ENCODE measurements at places on chromosomes 6 and 20.

DNA sequence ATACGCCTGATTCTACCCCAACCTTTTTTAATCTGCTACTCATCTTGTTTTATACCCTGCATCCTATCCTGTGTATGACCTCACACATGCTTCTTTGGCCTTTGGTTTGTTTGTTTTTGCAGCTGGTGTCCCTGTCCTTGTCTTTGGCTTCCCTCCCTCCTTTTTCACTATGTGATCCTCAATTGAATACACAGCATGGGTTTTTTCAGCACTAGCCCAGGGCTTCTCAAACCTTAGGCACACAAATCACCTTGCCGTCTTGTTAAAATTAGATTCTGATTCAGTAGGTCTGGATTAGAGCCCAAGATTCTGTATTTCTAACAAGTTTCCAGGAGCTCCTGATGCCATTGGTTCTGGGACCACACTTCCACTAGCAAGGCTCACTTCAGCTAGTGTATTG lies 321.5 kb upstream of the MAN1A1 start:
- DNase-seq: no peak

DNA sequence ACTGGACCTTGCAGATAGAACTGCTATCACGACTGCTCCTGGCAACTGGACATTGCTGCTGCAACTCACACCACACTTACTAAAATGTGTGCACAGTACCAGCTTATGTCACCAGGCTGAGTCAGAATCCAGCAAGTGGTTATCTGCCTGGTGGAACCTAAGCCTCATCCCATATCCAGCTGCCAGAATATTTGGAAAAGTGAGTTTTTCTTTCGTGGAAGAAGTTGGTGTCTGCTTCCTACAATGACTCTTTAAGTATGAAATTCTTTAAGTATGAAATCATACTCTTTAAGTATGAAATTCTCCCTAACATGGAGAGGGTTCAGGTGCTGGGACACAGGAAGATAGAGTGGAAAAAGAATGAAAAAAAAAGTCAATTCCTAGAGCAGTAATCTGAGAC lies 16.4 kb upstream of the POLR1H start:
- no peak for DNase-seq

DNA sequence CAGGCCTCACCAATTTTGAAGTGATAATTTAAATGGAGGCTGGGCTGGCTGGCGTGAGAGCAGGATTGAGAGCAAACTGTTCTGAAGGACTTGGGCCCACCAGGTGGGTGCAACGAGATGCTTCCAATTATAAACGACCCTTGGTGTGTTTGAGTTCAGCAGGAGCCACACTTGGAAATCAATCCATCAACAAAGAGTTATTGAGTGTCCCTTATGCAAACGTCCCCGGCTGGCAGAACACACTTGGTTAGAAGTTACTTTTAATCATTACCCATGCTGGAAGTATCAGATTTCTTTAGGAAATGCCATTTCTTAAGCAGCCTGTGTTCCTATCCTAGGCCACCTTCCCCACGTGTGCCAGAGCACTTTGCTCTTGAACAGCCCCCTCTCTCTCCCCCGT lies 37.8 kb upstream of the ZNF831 start:
- no peak for DNase-seq

- no peak for DNase-seq
Observed at GRCh38 chr6:25851961-25852360, 20.1 kb upstream of the SLC17A1 start.

DNA sequence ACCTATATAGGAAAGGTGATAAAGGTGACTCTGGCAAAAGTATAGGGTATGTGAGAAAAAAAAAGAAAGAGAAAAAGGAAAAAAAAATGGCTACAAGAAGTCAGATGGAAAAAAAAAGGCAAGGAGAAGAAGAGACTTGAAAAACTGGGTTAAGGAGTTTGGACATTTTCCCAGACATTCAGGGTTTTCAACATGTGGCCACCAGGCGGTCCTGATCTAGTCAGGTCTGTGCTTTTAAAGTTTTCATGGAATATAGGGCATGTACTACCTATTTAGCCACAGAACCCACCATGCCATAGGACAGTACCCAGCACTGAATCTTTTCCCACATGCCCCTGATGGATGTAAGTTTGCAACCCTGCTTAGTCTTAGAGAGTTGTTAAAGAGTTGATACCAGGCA lies 433.7 kb downstream of the MAFB start:
- DNase-seq: no peak

DNA sequence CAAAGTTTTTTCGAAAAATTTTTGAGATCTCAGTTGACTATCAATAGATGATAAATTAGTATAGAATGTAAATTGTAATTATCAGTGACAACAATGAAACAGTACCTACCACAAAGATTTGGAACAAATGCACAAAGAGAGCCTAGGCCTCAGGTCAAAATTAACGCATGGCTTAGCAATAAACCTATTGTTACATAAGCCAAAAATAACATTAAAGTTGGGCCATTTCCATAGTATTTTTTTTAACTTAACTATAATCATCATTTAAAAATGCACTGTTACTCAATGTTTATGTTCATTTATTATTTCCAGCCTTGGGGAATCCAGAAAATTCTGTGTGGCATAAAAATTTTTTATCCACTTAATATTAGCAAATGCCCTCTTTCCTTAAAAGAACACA lies 117.0 kb downstream of the EPB41L2 start:
- DNase-seq: no peak

- DNase-seq: no peak
Observed at GRCh38 chr6:110285306-110286060, 72.7 kb downstream of the METTL24 start.

DNA sequence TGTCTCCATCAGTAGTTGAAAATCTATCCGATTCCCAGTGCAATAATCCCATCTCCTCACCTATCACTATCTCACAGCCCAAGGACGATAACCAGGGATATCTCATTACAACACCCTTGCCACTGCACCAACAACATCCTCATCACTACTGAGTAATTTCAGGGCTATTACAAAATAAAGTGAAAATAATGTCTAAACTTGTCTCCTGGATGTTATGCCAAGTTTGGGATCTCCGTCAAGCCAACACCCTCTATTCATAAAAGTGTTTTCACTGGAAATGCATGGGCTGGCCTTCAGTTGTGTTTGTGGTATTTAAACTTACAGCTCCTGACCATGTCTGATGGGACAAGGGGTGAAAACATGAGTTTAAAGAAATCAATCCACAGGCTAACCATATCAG lies 42.0 kb upstream of the STMND1 start:
- no peak for DNase-seq

DNA sequence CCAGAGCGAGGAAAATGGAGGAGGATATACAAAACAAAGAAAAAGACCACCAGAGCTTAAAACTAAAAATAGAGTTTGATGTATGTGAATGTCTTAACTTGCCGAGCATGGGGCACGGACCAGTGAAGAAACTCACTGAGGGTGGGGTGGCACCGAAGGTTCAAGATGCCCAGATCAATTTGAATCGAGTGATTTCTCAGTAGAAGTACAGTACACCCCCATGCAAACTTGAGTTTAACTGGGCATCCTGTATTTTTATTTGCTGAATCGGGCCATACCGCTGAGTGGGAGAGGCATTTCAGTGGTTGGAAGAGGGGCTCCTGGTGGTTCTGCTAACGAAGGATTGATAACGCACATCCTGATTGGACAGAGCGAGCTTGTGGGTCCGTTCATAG lies 81.7 kb downstream of the ANKRD60 start:
- DNase-seq: no peak

- no peak for DNase-seq
Observed at GRCh38 chr6:152769159-152769558, 18.6 kb downstream of the VIP start.

GRCh38 chr6:63305277-63305676 lies 14.5 kb downstream of the LGSN start:
- no peak for DNase-seq

- DNase-seq: peak; percentile 73
Observed at GRCh38 chr6:97524811-97525210, 241.8 kb upstream of the MMS22L start.

- no peak for DNase-seq
Observed at GRCh38 chr6:37972994-37973757, 153.6 kb downstream of the ZFAND3 start.

- DNase-seq: no peak
Observed at GRCh38 chr6:53532061-53532797, 12.7 kb downstream of the GCLC start.

DNA sequence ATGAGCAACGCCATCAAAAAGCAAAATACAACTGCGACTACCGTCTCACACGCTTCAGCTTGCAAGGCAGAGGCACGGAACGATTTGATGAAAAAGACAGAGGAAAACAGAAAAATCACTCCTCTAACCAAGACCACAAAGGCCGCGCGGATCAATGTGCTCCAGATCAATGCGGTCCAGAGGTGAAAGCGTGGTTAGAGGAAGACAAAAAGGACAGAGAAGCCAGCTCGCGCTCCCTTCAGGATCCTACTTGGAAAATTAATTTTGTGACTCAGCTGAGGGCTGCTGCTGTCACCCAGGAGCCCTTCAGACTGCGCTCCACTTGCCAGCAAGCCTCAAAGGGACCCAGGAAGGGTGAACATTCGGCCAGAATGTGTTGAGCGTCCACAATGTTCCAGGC lies 140.2 kb upstream of the RPS6KA2 start:
- no peak for DNase-seq

DNA sequence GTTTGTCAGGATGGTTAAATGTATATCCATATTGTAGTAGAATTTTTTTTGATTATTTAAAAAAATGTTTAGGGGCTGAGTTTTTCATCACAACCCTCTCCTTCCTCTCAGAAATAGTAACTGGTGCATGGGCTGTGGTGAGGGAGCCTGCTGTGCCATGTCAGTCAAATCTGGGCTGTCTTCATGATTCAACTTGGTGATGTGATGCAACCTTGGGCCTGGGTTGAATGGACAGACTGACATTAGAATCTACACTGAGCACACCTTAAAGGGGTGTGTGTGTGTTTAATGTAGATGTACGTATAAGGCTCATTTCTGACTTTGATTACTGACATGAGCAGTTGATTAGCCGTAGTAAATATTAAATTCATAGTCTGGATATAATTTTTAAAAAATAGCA lies 3.7 kb downstream of the TJAP1 start:
- DNase-seq: no peak

- peak; percentile 50 for DNase-seq
Observed at GRCh38 chr6:138287144-138287955, 69.1 kb upstream of the PBOV1 start.

- DNase-seq: no peak
Observed at GRCh38 chr20:41029150-41029901, 704 bp downstream of the TOP1 start.

DNA sequence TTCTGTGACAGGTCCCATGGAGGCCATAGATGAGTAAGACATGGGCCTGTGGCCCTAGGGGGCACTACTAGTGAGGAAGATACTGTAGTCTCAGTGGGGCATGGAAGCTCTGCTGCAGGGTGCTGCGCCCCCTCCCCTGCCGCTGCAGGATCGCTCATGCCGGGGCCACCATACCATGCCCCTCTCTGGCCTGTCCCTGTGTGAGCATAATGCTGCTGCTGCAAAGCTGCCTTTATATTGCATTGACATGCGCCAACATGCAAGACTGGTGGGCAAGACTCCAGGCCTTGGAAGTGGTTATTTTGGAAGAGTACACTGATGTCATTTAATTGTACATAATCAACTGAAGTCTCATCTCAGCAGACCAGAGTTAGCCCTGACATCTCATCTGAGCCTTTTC lies 60.0 kb downstream of the TOX2 start:
- no peak for DNase-seq

DNA sequence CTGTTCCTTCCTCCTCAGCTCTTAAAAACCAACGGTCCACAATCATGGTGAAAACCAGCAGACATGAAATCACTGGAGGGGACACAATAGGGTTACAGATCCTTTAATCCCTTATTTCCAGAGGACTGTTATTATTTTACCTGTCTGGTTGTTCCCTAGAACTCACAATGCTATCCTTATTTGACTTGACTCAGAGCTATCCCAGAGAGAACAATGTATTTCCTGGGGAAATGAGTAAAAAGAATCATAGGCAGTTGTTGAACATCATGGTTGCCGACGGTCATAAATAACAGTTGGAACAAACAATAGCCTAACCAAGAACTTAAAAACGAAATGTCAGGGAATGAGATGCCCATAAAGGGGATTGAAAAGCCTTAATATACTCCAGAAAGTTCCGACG lies 9.3 kb downstream of the OR2H1 start:
- no peak for DNase-seq

DNA sequence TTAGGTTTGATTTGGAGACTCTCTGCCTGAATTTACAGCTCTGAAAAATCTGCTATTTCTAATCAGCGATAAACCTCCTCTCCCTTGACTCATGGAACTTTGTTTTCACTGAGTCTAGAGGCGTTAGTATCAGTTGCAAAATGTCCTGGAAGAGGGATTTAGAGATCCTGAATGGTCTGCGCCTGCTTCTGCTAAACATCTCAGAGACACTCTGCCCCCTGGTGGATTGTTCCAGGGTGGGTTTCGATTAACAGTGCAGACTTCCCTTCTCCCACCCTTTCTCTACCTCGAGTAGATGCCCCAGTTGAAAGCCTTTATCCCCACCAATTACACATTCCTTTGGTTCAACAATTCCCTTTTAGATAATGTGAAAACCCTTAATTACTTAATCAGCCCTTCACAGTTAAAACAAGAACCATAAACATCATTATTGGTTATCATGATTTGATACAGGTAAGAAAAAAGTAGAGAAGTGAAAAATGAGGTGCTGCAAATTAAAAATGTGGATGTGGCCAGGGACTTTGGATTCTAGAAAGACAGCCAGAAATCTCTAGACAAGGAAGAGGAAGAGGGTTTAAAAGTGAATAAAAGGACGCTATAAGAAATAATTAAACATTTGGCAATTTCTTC lies 5.5 kb downstream of the HTR1B start:
- DNase-seq: peak; percentile 19

- DNase-seq: peak; percentile 98
Observed at GRCh38 chr6:37169496-37170272, at the start of gene PIM1. Gene PIM1, plus strand, starts transcription at chr6:37170152. Its CDS starts 424 bp downstream, at chr6:37170576.

DNA sequence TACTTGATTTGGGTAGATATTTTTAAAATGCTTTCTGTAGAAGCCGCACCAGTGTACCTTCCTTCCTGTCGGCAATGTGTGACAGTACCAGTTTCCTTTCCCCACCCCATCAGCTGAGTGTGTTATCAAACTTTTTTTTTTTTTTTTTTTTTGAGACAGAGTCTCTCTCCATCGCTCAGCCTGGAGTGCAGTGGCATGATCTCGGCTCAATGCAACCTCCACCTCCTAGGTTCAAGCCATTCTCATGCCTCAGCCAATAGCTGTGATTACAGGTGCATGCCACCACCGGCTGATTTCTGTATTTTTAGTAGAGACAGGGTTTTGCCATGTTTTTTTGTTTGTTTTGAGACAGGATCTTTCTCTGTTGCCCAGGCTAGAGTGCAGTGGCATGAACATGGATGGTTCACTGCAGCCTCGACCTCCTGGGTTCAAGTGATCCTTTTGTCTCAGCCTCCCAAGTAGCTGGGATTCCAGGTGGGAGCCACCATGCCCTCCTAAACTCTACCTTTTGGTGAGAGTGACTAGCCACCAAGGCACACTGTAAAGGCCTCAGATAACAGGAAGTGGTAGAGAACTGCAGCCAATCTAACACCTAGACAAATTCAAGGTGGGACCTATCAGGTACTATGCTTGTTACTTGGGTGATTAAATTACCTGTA lies 26.5 kb upstream of the ZBTB22 start:
- DNase-seq: no peak

GRCh38 chr6:81906041-81906440 lies 153.6 kb upstream of the TENT5A start:
- no peak for DNase-seq

Data from COR-L47 (cell line).